ENCODE measurements at places on chromosomes 1 and 21.

GRCh38 chr1:165816826-165817497 is 10.5 kb upstream of the UCK2 start:
- no peak for DNase-seq

GRCh38 chr1:55775007-55775406 is 559.8 kb upstream of the USP24 start:
- no peak for DNase-seq

DNA sequence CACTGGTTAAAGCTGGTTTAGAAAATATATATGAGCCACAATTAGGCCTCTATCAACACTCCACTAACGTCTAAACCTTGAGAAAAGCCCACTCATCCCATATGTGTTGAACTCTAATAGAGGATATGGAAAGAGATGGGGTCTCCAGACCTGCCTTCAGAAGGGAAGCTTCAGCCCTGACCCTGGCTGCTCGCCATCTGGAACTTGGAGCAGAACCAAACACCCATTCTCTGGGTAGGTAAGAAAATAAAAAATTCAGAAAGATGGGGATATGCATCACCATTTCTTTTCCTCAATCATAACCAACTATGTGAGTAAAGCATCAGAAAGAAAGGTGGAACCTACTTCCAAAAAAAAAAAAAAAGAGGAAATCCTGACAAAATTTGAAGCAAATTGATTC is 666.2 kb downstream of the PTPRC start:
- no peak for DNase-seq

- no peak for DNase-seq
Observed at GRCh38 chr21:43346551-43346950, 80.4 kb downstream of the SIK1 start.

GRCh38 chr1:159088050-159088449 is 11.5 kb upstream of the AIM2 start:
- DNase-seq: no peak

- no peak for DNase-seq
Observed at GRCh38 chr21:42195378-42196031, 23.4 kb upstream of the ABCG1 start.

- DNase-seq: no peak
Observed at GRCh38 chr1:204726478-204726877, 40.9 kb upstream of the LRRN2 start.

DNA sequence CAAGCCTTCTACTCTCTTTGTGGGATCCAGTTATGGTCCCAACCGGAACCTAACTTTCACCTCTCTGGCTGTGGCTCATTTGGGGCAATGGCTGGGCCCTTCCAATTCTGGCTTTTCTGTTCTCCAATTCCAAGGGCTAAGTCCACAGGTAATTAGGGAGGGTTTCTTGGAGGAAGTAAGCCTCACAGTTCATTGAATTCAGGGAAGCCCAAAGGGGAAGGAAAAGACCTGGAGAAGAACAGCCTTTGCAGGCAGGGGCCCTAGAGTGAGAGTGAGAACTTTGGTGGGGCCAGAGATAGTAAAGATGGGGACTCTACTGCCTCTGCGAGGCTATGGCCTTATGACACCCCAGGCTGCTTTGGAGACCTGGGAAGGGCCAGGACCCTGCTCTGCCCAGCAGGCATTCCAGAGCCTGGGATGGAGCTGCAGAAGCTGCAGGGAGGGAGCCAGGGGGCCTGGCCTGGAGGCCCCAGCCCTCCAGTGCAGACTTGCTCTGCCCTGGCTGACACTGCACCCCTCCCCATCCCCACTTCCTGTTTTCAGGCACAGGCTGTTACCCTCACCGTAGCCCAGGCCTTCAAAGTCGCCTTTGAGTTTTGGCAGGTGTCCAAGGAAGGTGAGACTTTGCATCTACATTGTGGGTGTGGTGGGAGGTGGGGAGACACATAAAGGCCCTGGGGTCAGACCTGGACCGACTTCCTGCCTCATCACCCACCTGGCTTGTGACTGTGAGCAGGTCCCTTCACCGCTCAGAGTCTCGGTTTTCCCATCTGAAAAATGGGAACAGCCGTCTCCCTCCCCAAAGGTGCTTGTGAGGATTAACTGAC is 18.9 kb downstream of the LDLRAP1 start:
- DNase-seq: no peak

DNA sequence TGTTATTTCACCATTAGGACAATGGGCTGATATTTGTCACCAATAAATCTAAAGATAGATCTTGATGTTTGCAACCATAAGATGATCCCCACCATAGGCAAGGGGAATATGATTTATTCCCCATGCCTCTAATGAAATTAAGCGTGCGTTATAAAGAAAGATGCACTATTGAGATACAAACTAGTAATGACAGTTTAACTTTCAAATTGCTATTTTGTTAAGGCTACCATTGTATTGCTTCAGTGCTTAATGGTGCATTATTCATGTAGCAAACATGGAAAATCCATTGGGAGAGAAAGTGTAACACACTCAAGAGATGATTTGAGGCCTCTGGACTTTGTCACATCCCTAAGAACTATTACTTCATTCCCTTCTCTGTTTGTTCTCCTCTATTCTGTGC is 108.9 kb upstream of the TRABD2B start:
- no peak for DNase-seq

DNA sequence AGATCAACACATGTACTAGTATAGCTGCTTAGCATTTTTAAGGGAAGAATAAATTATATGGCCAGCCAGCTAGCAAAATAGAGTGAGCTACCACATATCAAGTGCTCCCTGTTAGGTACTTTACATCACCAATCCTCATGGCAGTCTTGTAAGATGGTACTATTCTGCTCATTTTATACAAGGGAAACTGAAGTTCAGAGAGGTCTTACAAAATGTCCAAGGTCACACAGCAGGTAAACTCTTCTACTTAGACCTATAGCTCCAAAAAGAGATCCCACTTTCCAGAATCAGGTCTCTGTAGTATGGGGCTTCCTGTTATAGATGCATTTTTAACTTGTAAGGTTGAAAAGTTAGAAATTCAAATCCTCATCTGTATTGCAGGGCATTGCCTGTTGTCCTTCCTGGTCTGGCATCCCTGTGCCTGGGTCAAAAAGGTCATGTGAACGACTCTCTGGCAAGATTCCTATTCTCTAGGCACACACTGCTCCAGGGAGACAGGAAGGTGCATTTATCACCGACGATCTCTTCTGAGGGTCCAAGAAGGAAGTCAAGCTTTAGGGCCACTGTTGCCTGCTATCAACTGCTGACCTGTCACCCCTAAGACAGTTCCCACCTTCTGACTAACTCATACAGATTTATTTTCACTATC is 41.1 kb downstream of the TRIT1 start:
- DNase-seq: no peak

GRCh38 chr1:203453616-203454015 is 22.0 kb upstream of the PRELP start:
- no peak for DNase-seq

Data from hippocampal formation (tissue), 2 donors.